ELF-1 (cell line): ENCODE measurements at places on chromosomes 11 and 22.

GRCh38 chr11:12242966-12243365, 132.6 kb downstream of the MICAL2 start:
- DNase-seq: no peak

GRCh38 chr11:113281052-113281725, 33.2 kb upstream of the TTC12 start:
- no peak for DNase-seq

GRCh38 chr22:50561401-50562358, 1.0 kb downstream of the SYCE3 start:
- no peak for DNase-seq

GRCh38 chr11:93846411-93846810, 4.0 kb downstream of the VSTM5 start:
- DNase-seq: no peak
